ELF-1 (cell line): ENCODE measurements at places on chromosomes 7 and 10.

GRCh38 chr7:90312745-90313144, 8.4 kb downstream of the FAM237B start:
- no peak for DNase-seq

DNA sequence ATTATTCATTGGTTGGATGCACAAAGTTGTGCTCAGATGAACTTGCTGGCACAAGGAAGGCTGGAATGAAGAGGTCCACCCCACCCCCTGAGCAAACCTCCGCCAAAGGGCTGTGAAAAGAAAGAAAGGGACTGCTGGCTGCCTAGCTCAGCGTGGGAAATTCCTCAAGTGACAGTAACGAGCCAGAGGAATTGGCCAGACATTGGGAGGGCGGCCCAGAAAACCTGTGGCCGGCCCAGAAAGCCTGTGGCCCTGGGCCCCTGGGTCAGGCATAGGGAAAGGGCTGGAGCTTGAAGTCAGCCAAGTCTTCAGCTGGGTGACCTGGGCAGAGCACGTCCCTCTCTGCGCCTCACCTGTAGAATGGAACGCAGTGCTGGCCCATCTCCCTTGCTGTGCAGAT, 30.6 kb upstream of the CTBP2 start:
- DNase-seq: peak; percentile 26

GRCh38 chr7:116582164-116582732, 57.4 kb downstream of the CAV1 start:
- no peak for DNase-seq

- DNase-seq: no peak
These were observed 91.3 kb upstream of the TMEM229A start for GRCh38 chr7:124124201-124124600.

- DNase-seq: no peak
These were observed 95.2 kb downstream of the VIPR2 start for GRCh38 chr7:159049266-159050025.

DNA sequence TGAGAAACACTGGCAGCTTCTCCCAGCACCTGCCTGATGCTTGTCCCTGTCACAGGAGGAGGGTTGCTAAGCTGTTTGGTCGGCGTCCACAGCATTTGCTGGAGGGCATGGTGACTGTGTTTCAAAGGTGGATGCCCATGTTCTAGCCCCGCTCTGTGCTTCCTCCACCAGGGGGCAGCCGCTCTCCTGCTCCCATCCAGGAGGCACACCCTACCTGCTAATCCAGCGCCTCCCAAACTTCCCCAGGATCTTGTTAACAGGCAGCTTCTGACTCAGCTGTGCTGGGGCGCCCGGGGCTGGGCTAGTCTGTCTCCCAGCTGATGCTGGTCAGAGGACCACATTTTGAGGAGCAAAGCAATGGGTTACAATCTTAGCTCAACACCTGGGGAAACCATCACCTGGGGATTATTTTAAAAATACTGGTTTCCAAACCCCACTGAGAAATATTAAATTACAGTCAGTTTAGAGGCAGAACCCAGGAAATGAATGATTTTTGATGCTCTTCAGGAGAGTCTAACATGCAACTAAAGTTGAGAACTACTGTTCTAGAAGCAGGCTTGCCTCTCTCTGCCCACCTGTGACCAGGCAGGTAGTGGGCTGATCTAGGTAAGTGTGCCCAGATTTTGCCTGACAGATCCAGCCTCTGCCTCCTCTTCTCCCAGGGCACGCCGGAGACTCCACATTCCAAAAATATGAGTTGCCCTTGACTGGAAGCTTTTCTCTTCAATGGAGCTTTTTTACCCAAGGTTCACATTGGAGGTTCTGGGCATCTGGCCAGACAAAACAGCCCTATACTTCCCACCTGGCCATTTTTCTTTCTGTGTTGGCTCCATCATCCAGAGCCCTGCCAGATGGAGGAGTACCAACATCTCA, 92.7 kb upstream of the GPR26 start:
- DNase-seq: peak; percentile 96

GRCh38 chr7:918441-919113, 35.9 kb downstream of the ADAP1 start:
- no peak for DNase-seq

DNA sequence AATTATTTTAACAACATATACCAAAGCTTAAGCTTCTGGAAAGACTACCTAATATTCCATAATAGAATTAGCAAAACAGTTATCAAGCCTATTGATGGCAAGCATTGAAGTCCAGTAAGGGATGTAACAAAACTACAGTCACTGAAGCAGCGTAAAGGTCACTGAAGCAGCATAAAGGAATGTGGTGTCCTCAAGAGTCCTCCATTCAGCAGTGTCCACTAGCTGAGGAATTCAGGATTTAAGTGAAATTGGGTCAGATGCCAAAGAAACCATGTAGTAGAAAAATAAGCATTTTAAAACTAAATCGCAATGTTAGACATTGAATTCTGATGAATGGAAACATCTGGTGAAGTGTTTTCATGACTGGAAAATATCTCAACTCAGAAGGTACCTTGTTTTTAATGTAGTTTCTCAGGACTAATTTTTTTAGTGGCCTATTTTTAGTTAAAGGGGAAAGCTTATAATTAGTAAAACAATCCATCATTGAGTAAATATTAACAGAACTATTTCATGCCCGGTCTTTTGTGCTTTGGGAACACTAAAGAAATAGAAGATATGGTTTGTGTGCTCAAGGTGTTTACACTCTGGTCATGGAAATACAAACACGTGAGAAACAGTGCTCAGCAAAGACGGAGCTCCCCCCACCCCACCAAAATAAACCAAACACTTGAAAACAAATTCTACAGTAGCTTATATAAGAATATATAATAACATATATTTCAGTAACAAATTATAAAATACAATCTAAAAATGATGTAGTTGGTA, 121.4 kb downstream of the CDK14 start:
- no peak for DNase-seq

DNA sequence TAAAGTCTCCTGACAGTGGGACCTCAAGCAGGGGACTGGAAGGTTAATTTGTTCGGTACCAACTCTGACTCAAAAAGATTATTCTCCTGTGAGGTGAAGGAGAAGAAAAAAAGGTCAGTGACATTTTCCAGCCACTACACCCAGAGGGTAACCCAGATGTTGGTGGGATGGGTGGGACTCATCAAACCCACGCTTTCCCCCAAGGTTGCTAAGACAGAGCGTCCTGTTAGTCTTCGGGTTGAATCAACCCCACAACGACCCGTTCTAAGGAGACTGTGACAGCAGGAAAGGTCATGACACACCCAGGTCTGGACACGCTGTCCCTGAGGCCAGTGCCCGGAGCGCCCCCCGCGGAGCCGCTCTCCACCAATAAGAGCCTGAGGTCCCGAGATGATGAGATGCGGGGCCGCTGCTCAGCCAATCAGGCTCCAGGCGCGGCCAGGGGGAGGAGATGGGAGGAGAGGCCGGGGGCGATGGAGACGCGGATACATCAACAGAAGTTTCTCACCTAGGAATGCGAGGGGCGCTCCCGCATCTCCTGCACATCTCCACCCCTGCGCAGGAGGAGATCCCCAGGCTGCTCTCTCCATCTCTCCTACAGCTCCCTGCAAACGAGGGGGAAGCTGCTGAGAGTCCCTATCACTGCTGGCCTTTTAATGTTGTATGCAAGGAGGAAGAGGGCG, at the start of gene WNT16:
TSS of gene WNT16 (plus strand) at position 493 of the 683 bp plus-strand sequence. CDS start 293 bp downstream, outside the sequence.
- DNase-seq: peak; percentile 85

- DNase-seq: no peak
These were observed 131.3 kb downstream of the UBE2H start for GRCh38 chr7:129821476-129821875.

GRCh38 chr10:12875100-12875499, 126.4 kb downstream of the CCDC3 start:
- DNase-seq: no peak

GRCh38 chr7:153943861-153944260, 108.3 kb upstream of the DPP6 start:
- no peak for DNase-seq

GRCh38 chr10:111103196-111103840, 26.5 kb downstream of the ADRA2A start:
- DNase-seq: no peak

DNA sequence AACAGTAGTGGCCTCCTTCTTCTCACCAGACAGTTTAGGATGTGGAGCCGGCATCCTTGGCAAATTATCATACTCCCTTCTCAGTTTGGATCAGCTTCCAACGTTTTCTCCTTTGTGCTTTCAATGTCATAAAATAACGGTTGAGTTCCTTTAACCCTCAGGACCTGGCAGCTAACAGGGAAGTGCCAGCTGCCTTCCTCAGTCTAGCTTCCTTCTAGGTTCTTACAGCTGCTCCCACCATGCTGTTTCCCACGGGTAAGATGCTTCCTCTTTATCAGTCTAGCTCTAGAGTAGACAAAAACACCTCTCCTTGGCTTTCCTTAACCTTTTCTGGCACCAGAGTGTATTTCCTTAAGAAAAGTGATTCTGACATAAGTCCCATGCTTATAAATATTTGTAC, 33.2 kb downstream of the BLVRA start:
- no peak for DNase-seq

DNA sequence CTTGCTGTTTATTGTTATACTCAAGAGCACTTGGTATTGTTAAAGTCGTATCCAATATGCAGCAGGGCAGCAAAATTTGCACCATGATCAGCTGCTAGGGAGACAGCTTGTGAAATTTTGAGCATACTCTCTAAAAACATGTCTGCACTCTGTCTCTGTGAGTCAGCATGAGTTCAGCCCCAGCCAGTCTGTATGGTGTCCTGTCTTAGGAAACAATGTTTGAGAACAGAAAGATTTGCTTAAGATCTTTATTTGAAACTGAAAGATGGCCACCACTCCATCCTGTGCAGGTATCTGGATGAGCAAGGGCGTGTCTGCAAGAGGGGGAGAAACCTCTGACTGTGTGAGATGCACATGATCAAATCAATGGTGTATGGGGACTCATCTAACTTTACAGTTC, 97.1 kb downstream of the GNAI1 start:
- no peak for DNase-seq
